Right atrium auricular region (tissue), 2 donors: ENCODE measurements at places on chromosomes 5 and 9. TPM values are rescaled to one million over a fixed set of nuclear protein-coding genes. Genes with fewer than 3 reads are reported as not detected.

Gene PIGO
- total RNA-seq, result 9.0 TPM

Gene CORO2A
- total RNA-seq, result 0.39 TPM

Gene TMCO6
- 10.6 TPM for total RNA-seq

Gene CXCL14
- total RNA-seq, result 0.33 TPM

Gene ATOX1
- total RNA-seq, result 84.5 TPM

Gene TICAM2
- 0.67 TPM for total RNA-seq

Gene PKD2L2
- total RNA-seq, result not detected

Gene PCDH1
- total RNA-seq, result 22.1 TPM

Gene DNAH5
- total RNA-seq, result 0.08 TPM

Gene CCNO
- 0.28 TPM for total RNA-seq

Gene HTR1A
- not detected for total RNA-seq

Gene ZNF883
- 3.8 TPM for total RNA-seq

Gene GFI1B
- not detected for total RNA-seq

Gene UBAC1
- total RNA-seq, result 58.6 TPM

Gene PIP5KL1
- total RNA-seq, result not detected

Gene LRRC26
- not detected for total RNA-seq

Gene XPA
- 6.9 TPM for total RNA-seq

Gene SIMC1
- total RNA-seq, result 9.1 TPM

Gene SPATA6L
- 1.3 TPM for total RNA-seq

Gene FBP2
- not detected for total RNA-seq

Gene C1QTNF3
- total RNA-seq, result 1.2 TPM

Gene IL4
- not detected for total RNA-seq

Gene TMEM8B
- total RNA-seq, result 10.3 TPM

Gene CAMK4
- total RNA-seq, result 0.67 TPM

Gene ZNF483
- total RNA-seq, result 5.5 TPM

Gene SOX30
- total RNA-seq, result 0.89 TPM

Gene DAB2IP
- 38.0 TPM for total RNA-seq

Gene RNF183
- total RNA-seq, result not detected

Gene GDNF
- 0.19 TPM for total RNA-seq

Gene POU4F3
- total RNA-seq, result not detected

Gene FGF10
- total RNA-seq, result 0.75 TPM

Gene TEX48
- total RNA-seq, result not detected

Gene PCDHGA9
- total RNA-seq, result 3.7 TPM

Gene HMMR
- 2.0 TPM for total RNA-seq

Gene NTNG2
- 16.9 TPM for total RNA-seq

Gene THBS4
- total RNA-seq, result 91.5 TPM

Gene F2RL1
- 3.1 TPM for total RNA-seq

Gene PDCD1LG2
- 2.9 TPM for total RNA-seq
